ENCODE measurements at places on chromosomes 13 and 19. TPM values are rescaled to one million over a fixed set of nuclear protein-coding genes. Genes with fewer than 3 reads are reported as not detected.

Gene ACTL9
- not detected for total RNA-seq

Gene CGB8
- not detected for total RNA-seq

Gene LRRC25
- total RNA-seq: 0.15 TPM

Gene GRIN3B
- total RNA-seq: 2.3 TPM

Gene CPB2
- not detected for total RNA-seq
